Heart left ventricle (tissue), 16 donors: ENCODE measurements at places on chromosomes 13 and 19. TPM values are rescaled to one million over a fixed set of nuclear protein-coding genes. Genes with fewer than 3 reads are reported as not detected.

The CEACAM20 gene
- not detected for polyA plus RNA-seq

The RAP2A gene
- polyA plus RNA-seq: 3.9 TPM

The KLHL1 gene
- polyA plus RNA-seq: not detected

The KL gene
- 0.34 TPM for polyA plus RNA-seq

The B3GNT3 gene
- polyA plus RNA-seq: not detected

The AP1M2 gene
- polyA plus RNA-seq: not detected

The ZNF208 gene
- polyA plus RNA-seq: 4.3 TPM

The ZNF850 gene
- polyA plus RNA-seq: 2.7 TPM

The LTBP4 gene
- 121 TPM for polyA plus RNA-seq

The TRIM28 gene
- polyA plus RNA-seq: 160 TPM

The EFNB2 gene
- polyA plus RNA-seq: 17.7 TPM

The ERICH6B gene
- not detected for polyA plus RNA-seq
